ENCODE measurements at places on chromosomes 1 and 21.

GRCh38 chr21:25080661-25081060 lies 526.6 kb downstream of the MRPL39 start:
- no peak for DNase-seq

DNA sequence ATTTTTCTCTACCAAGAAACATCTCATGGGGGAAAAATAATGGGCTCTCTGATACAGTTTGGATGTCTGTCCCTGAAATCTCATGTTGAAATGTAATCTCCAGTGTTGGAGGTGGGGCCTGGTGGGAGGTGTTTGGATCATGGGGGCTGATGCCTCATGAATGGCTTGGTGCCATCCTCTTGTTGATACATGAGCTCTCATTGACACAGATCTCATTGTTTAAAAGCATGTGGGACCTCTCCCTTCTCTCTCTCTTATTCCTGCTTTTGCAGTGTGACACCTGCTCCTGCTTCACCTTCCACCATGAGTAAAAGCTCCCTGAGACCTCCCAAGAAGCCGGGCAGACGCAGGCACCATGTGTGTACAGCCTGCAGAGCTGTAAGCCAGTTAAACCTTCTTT lies 332.5 kb upstream of the NRIP1 start:
- DNase-seq: no peak

DNA sequence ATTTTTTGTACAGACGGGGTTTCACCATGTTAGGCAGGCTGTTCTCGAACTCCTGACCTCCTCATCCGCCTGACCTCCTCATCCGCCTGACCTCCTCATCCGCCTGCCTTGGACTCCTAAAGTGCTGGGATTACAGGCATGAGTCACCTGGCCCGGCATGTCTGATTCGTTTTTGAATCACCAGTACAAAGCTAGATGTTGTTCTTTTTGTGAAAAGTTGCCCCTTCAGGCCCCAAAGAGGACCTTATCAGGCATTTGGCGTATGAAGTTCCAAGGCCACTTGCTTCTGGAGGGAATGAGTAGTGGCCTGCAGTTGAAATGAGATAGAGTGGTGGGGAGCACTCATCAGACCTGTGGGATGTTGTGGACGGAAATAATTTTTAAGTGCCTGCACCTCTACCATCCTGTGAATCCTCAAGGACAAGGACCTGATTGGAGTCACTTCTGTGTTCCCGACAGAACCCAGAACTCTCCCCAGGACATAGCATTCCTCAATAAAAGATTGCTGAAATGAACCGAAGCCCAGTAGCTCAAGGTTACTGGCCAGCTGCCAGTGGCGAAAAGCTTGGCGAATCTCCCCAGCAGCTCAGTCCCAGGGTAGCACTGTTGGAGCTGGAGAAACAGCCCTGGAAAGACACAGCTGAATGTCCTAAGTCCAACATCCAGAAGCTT lies 50.1 kb downstream of the NDUFS5 start:
- DNase-seq: no peak

DNA sequence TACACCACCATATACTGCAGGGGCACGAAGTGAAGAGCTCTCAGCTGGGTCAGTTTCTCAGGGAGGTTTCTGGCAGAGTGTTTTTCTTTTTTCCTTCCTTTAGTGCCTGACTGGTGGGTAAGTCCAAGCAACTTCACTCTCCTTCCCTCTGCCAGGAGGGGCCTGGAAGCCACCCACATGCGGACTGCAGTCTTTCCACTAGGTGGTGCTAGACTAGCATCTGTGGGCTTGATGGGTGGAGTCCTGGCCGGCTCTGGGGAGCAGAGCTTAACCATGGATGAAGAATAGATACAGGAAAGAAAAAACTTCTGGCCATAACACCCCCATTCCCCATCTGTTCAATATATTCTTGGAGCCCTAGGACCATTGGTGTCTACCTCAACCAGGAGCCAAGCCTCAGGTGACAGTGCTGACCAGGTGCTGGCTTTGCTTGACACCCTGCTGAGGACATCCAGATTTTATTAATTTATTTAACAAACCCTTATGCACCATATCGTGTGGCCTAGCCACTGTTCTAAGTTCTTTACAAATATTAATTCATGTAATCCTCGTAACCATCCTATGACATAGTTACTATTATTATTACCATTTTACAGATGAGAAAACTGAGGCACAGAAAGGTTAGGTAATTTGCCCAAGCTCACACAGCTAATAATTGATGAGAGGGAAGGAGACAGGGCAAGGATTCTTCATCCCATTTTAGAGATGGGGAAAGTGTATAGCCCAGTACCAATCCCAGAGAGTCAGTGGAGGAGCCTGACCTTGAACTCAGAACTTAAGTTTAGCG lies 126.7 kb upstream of the CSF3R start:
- peak; percentile 60 for DNase-seq

- no peak for DNase-seq
Observed at GRCh38 chr1:26828411-26828991, 2.0 kb downstream of the ZDHHC18 start.

DNA sequence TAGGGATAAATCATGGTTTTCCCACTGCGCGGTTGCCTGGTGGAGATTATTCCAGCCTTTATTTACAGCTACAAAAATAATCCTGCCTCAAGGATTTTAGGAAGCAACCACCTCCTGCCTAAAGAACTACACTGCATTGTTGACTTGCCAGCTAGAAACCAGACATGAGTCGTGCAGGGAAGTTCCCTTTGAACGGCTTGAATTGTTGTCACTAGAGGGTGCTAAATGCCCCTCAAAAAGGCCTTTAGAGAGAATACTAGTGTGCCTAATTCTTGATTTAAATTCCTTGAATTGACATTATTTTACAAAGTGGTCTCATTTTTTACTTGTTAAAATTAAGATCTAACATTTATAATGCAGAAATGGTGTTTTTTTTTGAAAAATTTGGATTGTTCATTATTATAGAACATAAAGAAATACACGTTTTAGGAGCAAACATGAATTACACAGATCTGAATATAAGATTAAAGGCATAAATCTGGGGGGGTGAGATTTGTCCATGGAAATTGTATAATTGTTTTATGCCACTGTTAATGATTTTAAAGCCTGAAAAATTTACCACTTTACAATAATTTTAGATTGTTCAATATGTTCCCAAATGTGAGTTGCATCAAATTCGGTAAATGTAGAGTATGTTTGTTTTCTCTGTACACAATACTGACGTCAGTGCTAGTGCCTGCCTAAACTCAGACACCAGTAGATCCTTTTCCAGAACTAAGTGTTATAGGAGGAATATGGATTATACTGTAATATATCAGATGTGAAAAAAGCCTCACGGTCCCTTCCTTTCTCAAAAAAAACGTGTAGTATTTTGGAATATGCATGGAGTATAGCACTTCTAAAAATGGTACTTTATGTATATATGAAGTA lies 7.6 kb upstream of the ERG start:
- DNase-seq: peak; percentile 48

DNA sequence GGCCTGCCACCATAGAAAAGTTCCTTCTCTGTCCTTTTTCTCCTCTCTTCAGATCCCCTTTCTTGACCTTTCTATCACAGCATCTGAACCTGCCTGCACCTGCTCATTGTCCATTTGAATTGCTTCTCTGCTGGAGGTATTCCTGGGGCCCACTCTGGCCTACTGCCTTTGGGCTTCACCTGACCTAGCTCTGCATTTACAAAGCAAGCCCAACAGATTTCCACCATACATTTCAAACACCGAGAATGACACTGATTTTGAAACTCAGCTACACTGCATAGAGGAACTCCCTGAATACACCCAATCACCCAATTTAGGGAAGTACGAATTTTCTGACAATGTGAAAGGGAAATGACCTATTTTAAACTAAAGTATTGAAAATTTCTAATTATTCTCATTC lies 284.5 kb upstream of the USP25 start:
- DNase-seq: no peak

DNA sequence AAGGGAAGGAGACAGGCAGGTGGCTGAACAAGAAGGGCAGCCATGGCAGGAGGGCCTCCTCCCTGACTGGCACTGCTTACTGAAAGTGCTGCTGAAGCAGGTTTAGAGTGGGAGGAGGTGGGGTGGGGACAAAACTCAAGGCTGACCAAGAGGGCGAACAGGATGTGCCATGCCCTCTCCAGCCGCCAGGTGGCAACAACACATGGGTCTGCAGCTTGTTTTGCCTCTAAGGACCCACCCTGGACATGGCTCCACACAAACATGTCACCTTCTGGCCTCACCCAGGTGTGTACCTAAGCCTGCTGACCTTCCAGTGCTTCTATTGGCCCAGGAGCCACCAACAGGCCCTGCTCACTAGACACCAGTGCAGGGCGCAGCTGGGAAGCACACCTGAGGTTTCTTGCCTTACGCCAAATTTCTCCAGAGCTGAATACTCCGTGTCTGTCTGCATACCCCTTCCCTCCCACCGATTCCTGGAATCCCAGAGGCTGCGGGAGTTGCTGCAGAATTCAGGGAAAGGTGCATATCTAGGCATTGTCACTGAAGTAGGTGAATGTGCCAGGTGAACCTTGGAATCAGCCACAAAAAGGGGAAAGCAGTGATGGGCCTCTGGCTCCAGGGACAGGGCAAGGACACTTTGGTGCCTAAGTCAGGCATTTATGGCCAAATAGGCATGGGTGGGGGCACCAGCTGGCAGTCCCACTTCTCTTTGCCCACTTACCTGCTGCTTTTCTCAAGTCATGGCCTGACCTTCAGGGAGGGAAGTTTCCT lies 5.3 kb downstream of the PSRC1 start:
- peak; percentile 54 for DNase-seq

DNA sequence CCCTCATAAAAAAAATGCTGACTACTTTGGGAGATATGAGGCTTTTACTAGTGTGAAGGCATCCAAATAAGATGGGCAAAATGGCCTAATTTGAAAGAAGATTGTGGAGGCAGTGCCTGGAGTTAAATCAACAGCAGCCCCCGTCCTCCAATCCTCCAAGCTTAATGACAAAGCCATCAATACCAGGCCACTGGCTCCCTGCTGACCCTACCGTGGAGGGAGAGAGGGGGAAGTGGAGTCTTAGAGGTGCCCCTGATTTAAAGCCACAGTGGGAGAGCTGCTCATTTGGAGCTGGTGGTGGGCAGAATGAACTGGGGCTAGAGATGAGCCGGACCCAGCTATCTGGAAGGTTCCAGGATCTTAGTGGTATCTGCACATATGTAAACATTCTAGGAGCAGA lies 24.3 kb upstream of the KNCN start:
- no peak for DNase-seq

DNA sequence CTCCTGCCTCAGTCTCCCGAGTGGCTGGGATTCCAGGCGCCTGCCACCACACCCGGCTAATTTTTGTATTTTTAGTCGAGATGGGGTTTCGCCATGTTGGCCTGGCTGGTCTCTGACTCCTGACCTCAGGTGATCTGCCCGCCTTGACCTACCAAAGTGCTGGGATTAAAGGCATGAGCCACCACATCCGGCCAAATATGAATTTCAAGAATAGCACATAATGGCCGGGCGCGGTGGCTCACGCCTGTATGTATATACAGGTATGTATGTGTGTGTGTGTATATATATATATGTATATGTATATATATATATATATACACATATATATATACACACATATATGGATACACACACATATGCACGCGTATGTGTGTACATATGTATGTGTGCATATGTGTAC lies 95.2 kb downstream of the ZP4 start:
- no peak for DNase-seq

DNA sequence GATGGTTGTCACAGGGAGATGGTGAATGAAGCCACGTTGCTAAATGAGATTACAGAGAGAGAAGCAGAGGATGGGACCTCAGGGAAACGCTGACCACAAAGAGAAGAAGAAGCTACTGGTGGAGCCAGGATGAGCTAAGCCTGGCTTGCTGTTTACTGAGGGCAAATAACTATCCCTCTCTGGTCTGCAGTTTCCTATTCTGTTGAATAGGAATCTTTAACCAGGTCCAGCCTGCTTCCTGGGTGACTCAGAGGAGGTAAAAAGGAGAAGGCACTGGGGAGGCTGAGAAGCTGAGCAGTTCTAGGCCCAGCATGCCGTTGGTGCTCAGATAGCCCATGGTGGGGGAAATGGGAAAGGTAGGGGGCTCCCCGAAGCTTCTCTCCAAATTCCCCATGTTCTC lies 29.6 kb downstream of the DMBX1 start:
- DNase-seq: no peak

DNA sequence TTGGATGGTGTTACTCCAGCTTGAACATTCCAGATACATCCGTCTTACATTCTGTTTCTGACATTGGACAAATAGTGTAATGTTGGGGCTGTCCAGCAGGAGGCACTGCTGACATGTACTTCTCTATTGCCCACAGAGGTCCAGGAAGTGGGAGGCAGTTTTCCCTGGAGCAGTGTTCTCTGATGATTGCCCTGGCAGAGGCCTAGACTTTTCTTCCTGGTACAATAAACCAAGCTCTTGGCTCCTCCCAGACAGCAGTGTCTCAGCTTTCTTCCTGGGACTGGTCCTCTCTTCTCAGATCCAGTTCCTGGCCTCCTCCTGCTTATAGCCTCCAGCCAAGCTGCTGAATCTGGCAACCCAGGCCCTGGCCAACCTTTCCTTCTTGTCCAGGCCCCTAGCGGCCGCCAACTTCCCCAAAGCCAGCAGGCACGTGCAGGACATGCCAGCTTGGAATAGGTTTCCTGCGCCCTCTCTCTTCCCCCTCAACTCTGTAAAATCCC lies 14.9 kb upstream of the IFNLR1 start:
- peak; percentile 78 for DNase-seq

DNA sequence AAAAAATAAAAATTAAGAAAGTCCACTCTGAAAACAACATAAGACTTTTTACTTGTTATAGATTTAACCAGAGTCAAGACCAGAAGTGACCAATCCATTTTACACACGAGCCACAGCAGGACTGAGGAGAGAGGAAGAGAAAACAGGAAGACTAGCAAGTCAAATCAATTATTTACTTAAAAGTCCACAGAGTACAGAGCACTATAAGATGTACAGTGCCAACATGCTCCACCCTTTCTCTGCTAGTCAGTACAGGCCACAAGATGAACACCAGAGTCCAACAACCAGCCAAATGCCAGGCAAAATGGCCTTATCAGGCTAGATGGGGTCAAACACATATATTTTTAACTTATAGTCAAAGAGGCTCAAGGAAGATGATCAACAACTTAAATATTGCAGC lies 19.5 kb downstream of the LUZP1 start:
- DNase-seq: no peak

DNA sequence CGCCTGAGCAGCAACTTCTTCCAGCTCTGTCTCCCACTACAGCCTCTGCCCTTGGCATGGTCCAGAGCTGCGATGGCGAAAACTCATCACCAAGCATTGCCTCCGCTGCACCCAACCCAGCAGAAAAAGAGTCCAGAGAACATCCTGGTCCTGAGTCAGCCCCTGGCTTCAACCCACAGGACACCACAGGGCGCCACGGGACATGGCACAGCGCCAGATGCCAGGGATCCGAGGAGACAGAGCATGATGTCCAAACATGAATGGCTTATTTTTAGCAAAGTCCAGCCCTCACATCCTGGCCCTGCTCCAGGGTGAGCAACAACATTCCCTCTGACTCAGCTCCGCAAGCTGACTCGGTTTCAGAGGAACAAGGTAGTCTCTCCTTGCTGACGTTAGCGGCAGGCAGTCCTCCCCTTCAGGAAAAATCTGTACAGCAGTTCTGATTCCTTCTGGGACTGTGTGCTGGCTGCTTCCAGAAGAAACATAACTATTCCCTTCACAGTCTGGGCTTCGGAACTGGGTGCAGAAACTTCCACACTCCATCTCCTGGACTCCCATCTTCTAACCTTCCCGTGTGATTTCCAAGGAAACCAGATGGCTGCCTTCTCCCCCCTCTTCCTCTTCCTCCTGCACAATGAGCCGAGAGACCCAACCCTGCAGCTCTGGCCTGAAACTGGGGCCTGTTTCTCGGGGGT lies 131.3 kb downstream of the TOMM20 start:
- peak; percentile 89 for DNase-seq

- no peak for DNase-seq
Observed at GRCh38 chr1:68429233-68429808, 20.4 kb downstream of the RPE65 start.

All from HTR-8/SVneo (cell line).